MM.1S (cell line): ENCODE measurements at places on chromosomes 5 and 9.

GRCh38 chr9:16252616-16253015, 617.9 kb downstream of the BNC2 start:
- no peak overlapping the region for H3K4me3 ChIP-seq
- no peaks in the 10 kb centered on the region for H3K4me1 ChIP-seq
- no peaks in the 10 kb centered on the region for H3K36me3 ChIP-seq
- H3K27ac ChIP-seq = no peak overlapping the region

DNA sequence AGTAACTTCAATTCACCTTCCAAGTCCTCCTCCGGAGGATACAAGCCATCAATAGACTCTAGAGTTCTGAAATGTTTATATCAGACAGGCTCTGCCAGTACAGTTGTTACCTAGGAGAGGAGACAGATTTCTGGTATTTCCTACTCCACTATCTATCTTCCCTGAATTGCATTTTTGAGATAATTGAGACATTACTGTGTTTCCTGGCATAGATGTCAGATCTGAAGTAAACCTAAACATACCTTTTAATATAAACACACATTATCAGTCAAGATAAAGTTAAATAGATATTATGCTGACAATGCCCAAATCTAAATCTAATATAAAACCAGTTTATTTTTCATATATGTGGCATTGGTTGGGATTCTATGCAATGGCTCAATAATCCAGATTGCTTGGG, 8.2 kb upstream of the TYRP1 start:
- no peaks in the 10 kb centered on the region for H3K27me3 ChIP-seq
- H3K27ac ChIP-seq = no peak overlapping the region
- no peaks in the 10 kb centered on the region for H3K36me3 ChIP-seq
- no peak for DNase-seq
- H3K4me1 ChIP-seq = no peaks in the 10 kb centered on the region

DNA sequence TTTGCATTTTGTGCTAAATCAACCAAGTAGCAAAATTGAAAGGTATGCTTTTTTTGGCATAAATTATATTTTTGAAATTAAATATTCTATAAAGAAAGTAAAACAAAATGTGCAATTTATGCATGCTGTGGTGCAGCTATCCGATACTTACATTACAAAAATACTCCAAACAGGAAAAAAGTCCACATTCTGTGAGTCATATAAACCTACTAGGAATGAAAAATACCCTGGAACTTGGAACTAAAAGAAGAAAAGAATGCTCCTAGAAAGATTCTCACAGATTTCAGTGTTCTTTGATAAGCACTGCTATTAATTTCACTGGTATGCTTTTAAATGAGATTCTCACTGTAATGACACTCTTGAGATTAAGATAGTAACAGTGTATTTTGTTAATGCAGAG, 92.6 kb downstream of the OSMR start:
- no peaks in the 10 kb centered on the region for H3K27me3 ChIP-seq
- no peak overlapping the region for H3K4me3 ChIP-seq
- H3K36me3 ChIP-seq = peaks cover 3% of the 10 kb centered on the region; the same call in 1 of the 2 replicates

GRCh38 chr9:12425878-12426864, 267.0 kb upstream of the TYRP1 start:
- no peak for DNase-seq
- H3K27me3 ChIP-seq = no peaks in the 10 kb centered on the region
- no peaks in the 10 kb centered on the region for H3K36me3 ChIP-seq
- H3K27ac ChIP-seq = no peak overlapping the region
- H3K4me1 ChIP-seq = no peaks in the 10 kb centered on the region

DNA sequence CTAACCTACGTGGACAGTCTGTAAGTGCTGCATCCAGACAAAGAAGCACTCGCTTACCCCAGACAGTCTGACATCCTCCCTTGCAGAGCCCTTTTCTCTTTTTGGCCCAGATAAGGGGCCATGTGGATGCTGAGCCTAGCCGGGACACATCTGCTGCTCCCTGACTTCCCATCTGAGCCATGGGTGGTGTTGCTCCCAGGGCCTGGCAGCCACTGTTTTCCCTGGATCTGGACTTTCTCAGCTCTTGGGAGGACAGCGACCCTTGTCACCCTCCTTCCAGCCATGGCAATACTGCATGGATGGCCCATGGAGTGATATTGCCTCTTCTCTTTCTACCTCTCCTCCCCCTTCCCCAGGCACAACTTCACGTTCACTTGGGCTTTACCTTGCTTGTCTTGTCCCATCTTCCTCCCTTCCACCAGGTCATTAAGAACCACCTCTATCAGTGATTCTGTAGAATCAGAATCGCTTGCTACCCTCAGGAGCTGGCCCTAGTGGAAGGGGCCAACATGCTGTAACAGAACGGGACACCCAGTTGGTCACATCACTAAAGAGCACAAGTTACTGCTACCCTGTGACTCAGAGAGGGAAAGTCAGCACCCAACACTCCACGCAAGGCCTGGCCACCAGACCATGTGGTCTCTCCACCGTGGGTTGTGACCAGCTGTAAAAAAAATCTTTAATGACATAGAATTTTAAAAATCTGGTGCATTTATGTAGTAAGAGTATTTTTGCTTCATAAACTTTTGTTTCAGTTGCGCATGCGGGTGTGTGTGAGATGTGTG, 4.4 kb downstream of the NEURL1B start:
- no peak overlapping the region for H3K27ac ChIP-seq
- no peak overlapping the region for H3K4me3 ChIP-seq
- H3K36me3 ChIP-seq = no peaks in the 10 kb centered on the region
- no peaks in the 10 kb centered on the region; the same call in 1 of the 2 replicates for H3K27me3 ChIP-seq
- no peak for DNase-seq

DNA sequence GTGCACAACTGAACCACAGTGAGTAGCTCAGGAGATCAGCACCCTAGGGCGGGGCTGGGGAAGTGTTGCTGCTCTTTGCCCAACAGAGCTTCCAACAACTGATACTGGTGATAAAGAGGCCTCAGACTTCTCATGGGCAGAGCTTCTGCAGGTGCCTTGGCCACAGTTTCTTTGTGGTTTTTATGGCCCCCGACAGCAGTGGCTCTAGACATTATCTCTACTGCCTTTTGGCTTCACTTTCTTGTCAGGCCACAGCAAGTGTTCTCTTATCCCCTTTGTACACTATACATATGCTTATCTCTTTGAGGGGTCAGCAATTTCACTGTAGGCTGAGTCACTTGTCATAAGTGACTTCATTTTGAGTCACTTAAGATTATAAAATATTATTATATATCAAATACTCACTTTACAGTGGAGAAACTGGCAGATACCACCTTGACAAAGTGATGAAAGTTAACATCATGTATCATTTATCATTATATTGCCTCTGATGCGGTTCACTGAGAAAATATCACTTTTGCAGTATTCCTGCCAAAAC, 90.9 kb upstream of the COX7C start:
- peaks cover 6% of the 10 kb centered on the region; the same call in 1 of the 2 replicates for H3K4me1 ChIP-seq
- H3K36me3 ChIP-seq = no peaks in the 10 kb centered on the region
- DNase-seq = peak; percentile 92

- 0 out of 2 replicates have a peak, but pooled peaks cover 14% of the 10 kb centered on the region for H3K36me3 ChIP-seq
- no peak overlapping the region for H3K27ac ChIP-seq
- no peak overlapping the region for H3K4me3 ChIP-seq
- no peaks in the 10 kb centered on the region for H3K27me3 ChIP-seq
- no peak for DNase-seq
Measured at GRCh38 chr5:37029436-37029835, 152.9 kb downstream of the NIPBL start.

GRCh38 chr5:22504411-22504810, 348.7 kb downstream of the CDH12 start:
- H3K4me1 ChIP-seq = no peaks in the 10 kb centered on the region
- DNase-seq = no peak
- H3K4me3 ChIP-seq = no peak overlapping the region
- no peak overlapping the region for H3K27ac ChIP-seq

DNA sequence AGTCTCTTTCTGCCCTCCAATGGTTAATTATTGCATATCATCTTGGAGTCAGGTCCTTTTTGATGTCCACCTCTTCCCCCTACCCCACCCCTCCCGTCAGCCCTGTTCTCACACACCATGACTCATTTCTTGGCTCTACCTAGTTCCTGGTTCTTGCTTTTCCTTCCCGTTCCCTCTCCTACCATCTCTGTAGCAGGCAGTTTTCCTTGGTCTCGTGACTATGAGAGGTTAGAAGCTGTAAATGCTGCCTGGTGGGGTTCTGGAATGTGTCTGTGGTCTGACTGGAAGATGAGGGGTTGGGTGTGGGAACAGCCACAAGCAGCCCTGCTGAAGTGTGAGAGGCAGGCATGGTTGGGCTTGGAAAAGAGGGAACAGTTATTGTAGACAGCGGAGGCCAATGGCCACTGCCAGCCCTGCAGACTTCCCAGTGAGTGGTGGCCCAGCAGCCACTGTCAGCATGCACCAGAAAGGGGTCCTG, 18.2 kb downstream of the SLC22A5 start:
- no peak overlapping the region for H3K4me3 ChIP-seq
- DNase-seq = no peak
- no peaks in the 10 kb centered on the region for H3K27me3 ChIP-seq
- no peak overlapping the region for H3K27ac ChIP-seq

DNA sequence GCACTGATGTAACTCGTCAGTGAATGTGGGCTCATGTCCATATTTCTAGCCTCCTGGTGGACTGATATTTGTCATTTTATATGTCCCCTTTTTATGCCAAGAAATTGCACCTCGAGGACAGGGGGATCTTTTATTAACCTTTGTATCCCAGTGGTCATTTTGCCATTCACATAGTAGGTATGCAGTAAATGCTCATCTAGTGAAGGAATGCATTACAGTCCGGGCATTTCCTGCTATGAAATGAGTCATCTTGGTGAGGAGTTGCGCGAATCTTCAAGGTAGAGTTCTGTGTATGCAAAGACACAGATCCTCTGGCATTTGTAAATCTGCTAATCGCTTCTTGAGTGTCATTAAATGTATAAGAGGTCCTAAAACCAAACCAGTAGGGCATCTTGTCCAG, 755.5 kb upstream of the ADAMTS16 start:
- H3K27ac ChIP-seq = no peak overlapping the region
- no peaks in the 10 kb centered on the region for H3K4me1 ChIP-seq
- DNase-seq = no peak
- no peak overlapping the region for H3K4me3 ChIP-seq

DNA sequence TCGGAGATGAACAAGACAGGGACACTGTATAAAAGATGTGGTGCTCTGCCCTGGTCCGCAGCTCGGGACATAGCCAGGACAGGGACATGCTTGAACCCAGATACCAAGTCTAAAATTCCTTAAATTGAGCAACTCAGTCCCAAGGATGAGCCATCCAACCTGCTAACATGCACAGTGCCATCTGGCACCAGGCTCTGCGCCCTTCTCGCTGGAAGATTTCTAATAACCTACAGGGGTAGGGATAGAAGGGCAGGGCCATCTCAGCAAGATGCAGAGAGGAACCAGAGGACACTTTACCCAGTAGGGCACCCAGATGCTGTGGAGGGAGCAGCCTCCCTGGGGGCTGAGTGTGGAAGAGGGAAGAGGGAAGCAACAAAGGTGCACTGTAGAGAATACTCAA, 60.1 kb downstream of the SEMA4D start:
- H3K27me3 ChIP-seq = no peaks in the 10 kb centered on the region
- DNase-seq = no peak
- H3K27ac ChIP-seq = peak overlapping the region; percentile 72
- no peak overlapping the region for H3K4me3 ChIP-seq

- no peak overlapping the region for H3K27ac ChIP-seq
- H3K4me3 ChIP-seq = no peak overlapping the region
- H3K4me1 ChIP-seq = no peaks in the 10 kb centered on the region
Measured at GRCh38 chr5:142386137-142387023, 61.6 kb upstream of the SPRY4 start.

DNA sequence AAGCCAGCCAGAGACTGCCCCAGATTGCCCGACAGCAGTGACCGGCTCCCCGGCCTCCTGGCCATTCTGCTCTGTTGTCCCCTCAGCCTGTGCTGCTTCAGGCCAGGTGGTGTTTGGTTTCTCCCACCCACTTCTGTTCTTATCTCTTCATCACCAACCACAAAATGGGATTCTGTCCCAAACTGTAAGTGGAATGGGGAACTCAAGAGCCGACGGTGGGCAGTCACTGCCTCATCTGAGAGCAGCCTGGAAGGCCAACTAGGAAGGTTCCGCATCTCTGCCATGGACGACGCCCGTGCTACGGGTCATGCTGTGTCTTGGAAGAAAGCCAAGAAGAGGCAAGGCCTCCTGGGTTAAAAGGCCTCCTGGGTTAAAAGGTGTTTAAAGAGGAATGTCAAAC, 219.0 kb upstream of the PIK3R1 start:
- H3K4me1 ChIP-seq = no peaks in the 10 kb centered on the region
- H3K27me3 ChIP-seq = no peaks in the 10 kb centered on the region
- H3K27ac ChIP-seq = no peak overlapping the region
- DNase-seq = no peak
- H3K4me3 ChIP-seq = no peak overlapping the region

DNA sequence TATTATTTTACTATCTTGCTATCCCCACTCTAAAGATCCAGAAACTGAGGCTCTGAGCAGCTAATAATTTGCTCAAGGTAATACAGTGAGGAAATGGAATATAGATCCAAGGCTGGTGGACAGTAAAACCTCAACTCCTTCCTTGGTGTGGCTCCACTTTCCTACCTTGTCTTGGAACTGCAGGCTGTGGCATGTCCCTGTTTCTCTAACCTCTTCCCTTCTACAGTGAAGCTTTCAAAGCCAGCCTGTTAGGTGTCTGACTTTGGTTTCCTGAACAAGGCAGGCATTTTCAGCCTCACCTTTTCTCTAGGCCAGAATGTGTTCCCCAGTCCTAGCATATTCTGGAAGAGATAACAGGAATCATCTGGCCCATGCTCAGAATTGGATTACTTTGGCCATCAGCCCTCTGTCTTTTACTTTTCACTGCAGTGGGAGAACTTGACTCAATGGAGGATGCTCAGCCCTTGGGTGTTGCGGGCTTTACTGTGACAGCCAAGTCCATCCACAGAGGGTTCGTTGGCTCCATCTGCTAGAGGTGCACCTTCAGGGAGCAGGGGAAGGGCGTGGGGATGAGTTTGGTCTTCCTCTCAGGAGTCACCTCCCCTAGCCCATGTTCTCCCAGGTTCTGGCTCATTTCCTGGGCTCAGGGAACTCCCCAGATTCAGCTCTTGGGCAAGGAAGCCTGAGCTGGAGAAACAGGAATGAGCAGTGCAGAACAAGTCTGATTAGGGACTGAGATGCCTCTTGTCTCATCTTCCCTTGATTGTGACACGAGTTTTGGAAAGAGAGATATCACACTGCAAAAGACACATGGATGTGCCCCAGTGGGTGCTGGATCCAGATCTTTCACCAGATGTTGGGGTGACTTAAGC, 1.1 kb downstream of the NIPAL4 start:
- H3K36me3 ChIP-seq = no peaks in the 10 kb centered on the region
- peaks cover 7% of the 10 kb centered on the region; the same call in 1 of the 2 replicates for H3K27me3 ChIP-seq
- H3K27ac ChIP-seq = no peak overlapping the region
- no peak for DNase-seq
- H3K4me3 ChIP-seq = no peak overlapping the region

- H3K27me3 ChIP-seq = no peaks in the 10 kb centered on the region
- H3K4me3 ChIP-seq = no peak overlapping the region
- no peak for DNase-seq
- H3K36me3 ChIP-seq = no peaks in the 10 kb centered on the region
Measured at GRCh38 chr9:77987081-77987656, 44.4 kb downstream of the GNAQ start.

GRCh38 chr9:114058688-114059046, 19.4 kb downstream of the AMBP start:
- H3K27ac ChIP-seq = no peak overlapping the region
- H3K4me3 ChIP-seq = no peak overlapping the region
- no peaks in the 10 kb centered on the region for H3K27me3 ChIP-seq
- H3K4me1 ChIP-seq = no peaks in the 10 kb centered on the region
- no peak for DNase-seq
- H3K36me3 ChIP-seq = no peaks in the 10 kb centered on the region
